Stimulated activated CD4-positive, alpha-beta T cell treated with anti-CD3 and anti-CD28 coated beads, Interleukin-1b, Interleukin-23, amount 100 ng/mL, for 24 hours (primary cell): ENCODE measurements at places on chromosomes 2 and 18.

DNA sequence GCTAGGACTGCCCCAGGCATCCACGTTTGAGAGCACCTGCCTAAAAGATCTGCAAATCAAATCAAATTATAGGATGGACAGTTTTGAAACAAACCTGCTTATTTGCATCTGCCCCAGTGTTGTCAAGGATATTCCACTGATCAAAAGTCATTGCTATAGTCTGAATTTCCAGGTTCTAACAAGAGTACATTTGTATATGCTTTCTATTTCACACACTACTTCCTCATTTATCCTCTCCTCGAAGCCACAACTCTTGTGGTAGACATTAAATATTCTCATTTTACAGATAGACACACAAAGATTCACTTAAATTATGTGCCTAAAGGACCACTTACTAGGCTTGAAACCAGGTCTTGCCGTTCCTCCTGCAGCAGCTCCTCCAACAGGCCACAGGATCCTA lies 11.9 kb upstream of the TET3 start:
- no peak for DNase-seq

DNA sequence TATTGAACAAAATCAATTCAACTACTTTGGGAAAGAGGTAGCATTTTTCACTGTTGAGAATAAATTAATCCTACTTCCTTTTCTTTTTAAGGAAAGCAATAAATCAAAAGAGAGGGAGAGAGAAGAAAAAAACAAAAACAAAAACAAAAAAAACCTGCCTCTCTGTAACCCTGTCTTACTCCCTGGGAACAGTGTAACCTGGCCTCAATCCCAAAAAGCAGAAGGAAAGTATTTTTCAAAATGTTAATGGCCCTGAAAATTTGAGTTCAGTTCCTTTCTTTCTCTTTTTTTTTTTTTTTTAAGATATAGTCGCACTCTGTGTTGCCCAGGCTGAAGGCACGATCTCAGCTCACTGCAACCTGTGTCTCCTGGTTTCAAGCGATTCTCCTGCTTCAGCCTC lies 35.9 kb downstream of the RHOB start:
- DNase-seq: no peak

DNA sequence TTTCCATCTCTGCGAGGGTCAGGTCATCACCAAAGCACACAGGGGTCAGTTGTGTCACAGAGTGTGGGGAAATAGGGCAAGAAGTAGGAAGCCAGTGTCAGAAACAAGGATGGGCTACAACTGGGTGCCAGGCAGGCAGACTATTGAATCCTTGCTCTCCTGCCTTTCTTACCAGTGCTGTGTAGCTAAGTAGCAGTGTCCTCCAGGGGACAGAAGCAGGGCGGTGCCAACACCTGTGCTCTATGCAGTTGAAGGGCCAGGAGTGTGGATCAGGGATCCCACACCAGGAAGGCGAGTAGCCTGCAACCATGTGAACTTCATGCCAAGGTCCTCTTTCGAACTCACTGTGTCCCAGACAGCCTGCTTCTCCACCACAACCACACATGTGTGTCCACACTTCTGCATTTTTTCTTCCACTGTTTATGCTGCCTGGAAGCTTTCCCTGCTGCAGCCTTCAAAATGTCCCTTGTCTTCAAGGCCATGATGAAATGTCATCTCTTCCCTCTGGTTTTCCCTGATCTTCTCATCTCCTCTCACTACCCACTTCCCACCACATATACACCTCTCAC lies 25.4 kb upstream of the REG3G start:
- DNase-seq: no peak

- no peak for DNase-seq
Measured at GRCh38 chr2:126698376-126698775, 42.4 kb downstream of the GYPC start.
